NCI-H146 (cell line): ENCODE measurements at places on chromosomes 13 and 19.

DNA sequence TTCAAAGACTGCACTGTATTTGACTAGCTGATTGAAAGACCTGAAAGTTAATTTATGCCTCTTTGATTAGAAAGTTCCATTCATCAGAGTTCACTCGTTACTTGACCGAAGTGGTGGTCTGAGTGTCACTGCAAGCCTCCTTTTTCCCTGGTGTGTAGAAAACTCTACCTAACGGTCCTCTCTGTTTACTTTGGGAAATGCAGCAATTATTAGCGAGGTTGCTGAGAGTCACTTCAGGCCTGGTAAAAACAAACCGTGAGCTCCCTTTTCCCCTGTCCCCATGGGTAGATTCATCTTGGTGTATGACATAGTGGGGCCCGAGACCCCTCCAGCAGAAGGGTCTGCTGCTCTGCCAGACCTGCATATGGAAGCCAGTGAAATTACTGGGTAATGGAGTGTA lies 126.8 kb upstream of the RNF113B start:
- no peak for DNase-seq

- DNase-seq: no peak
These were observed 420.4 kb downstream of the EFNB2 start for GRCh38 chr13:106115081-106115480.

- DNase-seq: no peak
These were observed 10.6 kb downstream of the BCKDHA start for GRCh38 chr19:41408256-41408655.

DNA sequence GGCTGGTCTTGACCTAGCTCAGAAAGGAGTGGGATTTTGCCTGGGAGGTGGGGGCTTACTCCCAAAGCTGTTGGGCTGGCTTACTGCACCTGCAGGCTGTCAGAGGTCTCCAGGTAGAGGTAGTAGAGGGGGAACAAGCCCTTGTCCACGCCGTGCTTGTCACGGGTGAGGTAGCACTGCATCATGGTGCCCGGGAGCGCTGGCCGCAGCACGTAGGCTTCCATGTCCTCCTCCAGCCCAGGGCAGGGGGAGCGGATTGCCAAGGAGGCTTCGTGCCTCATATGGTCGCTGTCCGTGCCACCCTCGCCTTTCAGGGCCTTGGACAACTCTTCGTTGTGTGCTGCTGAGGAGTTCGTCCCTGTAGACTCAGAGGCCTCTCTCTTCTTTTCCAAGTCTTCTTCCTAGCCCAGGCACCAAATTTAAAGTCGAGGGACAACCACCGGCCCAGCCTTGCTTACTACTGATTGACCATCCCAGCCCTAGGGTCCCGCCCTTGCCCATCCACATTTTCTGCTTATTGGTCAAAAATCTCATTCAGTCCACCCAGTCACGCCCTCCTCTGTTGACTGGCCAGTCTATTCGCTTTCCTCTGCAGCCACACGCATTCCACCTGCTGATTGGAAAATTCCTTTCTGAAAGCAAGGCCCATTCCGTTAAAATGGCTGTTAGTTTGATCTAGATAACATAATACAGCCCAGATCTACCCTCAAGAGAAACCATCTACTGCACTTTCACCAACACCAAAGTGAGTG lies 10.5 kb downstream of the TULP2 start:
- DNase-seq: no peak

DNA sequence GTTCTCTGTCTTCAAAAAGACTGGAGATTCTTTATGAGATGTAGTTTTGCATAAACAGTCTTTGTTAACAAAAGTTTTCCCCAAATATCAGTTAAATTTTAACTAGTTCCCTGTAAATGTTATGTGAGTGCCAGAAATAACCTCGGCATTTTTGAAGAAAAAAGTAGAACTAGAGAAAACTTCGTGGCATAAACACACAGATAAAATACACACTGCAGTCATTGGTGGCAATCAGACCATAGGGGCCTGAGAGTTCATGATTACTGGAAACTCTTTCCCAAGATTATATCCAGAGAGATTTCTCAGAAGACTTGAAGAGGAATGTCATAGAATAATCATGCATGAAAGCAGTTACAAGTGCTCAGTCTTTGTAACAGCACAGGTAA lies 190.0 kb downstream of the MZT1 start:
- DNase-seq: no peak

DNA sequence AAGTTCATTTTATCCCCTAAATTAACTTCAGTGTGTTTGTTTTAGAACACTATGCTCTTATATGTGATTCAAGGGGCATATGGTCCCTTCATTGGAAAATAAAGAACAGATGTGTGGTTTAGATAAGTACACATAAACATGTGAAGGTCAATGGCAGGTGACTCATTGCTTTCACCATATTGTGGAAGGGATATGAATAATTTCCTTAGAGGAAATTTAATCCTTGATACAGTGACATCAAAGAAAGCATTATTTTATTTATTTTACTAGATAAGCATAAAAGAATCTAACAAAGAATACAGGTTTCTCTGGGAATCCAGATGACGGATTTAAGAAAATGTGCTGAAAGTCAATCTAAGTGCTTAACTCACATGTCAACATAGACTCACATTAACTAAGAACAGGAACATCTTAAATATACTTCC lies 373.5 kb downstream of the KCTD12 start:
- peak; percentile 56 for DNase-seq

GRCh38 chr13:53343361-53343744 lies 314.7 kb downstream of the OLFM4 start:
- DNase-seq: no peak

- DNase-seq: no peak
These were observed 27.1 kb downstream of the CYSLTR2 start for GRCh38 chr13:48680756-48681392.

DNA sequence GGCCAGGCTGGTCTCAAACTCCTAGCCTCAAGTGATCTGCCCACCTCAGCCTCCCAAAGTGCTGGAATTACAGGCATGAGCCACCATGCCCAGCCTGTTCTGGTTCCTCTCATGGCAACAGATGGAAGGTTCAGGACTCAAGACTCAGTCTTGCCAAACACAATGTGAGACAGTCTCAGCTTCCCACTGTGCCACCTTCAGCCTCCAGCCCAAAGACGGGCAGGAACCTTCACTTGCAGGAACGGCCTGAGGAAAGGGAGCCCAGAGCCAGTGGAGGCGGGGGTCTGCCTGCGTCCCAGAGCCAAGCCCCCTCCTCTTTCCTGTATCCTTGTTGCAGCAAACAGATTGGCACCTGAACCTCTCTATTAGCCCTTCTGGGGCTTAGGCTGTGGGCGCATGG lies 2.9 kb upstream of the CHST8 start:
- no peak for DNase-seq

GRCh38 chr19:31351056-31351854 lies 2.0 kb upstream of the TSHZ3 start:
- DNase-seq: no peak

GRCh38 chr13:65063753-65064152 lies 2166.4 kb downstream of the PCDH9 start:
- no peak for DNase-seq

DNA sequence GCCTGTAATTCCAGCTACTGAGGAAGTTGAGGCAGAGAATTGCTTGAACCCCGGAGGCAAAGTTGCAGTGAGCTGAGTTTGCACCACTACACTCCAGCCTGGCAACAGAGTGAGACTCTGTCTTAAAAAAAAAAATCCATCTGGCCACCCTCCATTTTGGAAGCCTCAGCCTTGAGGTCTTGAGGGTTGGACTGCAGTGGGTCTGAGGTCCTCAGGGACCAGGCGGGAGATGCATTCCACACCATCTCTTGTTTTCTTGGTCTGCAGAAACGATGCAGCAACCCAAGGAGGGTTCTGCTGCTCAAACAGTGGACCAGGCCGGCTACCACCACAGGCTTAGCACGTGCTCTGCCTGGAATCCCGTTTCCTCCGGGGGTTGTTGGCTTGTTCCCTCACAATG lies 299.3 kb downstream of the FGF9 start:
- no peak for DNase-seq

GRCh38 chr13:75806117-75806516 lies 170.0 kb downstream of the LMO7 start:
- no peak for DNase-seq

- DNase-seq: no peak
These were observed 14.4 kb upstream of the CEBPA start for GRCh38 chr19:33316541-33317264.

GRCh38 chr19:13427273-13428051 lies 78.8 kb downstream of the CACNA1A start:
- DNase-seq: no peak

- peak; percentile 96 for DNase-seq
These were observed 36.8 kb downstream of the RAB20 start for GRCh38 chr13:110524541-110525257.

DNA sequence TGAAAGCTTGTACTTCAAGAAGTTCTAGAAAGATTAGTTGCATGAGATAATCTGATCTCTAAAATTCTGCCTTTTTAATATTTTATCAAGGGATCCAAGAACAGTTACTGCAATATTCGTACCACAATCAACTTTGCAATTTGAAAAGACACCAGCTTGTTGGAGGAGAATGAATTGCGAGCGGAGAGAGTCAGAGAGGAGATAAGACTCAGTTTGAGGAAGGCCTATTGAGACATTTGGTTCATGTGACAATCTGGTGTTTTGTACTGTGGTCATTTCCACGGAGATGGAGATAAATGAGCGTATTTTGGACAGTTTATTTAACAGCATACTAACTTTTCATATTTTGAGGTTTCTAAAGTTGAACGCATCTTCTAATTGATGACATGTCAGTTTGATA lies 1276.0 kb downstream of the EFNB2 start:
- no peak for DNase-seq

GRCh38 chr13:60431108-60431700 lies 34.2 kb downstream of the TDRD3 start:
- DNase-seq: peak; percentile 51

DNA sequence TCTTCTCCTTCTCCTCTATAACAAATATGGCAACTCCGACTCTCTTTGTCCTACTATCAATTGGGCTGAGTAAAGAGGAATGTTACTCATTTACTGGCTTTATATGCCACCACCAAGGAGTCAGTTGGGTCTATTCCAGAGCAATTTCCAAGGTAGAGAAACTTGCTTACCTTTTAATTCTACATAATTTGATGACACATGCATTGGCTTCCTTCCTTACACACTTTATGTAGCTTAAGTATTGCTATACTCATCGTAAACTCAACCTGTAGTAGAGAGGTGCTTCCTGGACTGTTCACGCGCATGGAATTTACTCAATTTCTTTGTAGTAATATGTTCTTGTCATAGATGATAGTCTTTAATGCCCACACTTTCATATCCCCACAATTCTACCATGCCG lies 160.7 kb downstream of the LMO7 start:
- DNase-seq: no peak

GRCh38 chr13:97492257-97492656 lies 58.3 kb downstream of the RAP2A start:
- peak; percentile 53 for DNase-seq

DNA sequence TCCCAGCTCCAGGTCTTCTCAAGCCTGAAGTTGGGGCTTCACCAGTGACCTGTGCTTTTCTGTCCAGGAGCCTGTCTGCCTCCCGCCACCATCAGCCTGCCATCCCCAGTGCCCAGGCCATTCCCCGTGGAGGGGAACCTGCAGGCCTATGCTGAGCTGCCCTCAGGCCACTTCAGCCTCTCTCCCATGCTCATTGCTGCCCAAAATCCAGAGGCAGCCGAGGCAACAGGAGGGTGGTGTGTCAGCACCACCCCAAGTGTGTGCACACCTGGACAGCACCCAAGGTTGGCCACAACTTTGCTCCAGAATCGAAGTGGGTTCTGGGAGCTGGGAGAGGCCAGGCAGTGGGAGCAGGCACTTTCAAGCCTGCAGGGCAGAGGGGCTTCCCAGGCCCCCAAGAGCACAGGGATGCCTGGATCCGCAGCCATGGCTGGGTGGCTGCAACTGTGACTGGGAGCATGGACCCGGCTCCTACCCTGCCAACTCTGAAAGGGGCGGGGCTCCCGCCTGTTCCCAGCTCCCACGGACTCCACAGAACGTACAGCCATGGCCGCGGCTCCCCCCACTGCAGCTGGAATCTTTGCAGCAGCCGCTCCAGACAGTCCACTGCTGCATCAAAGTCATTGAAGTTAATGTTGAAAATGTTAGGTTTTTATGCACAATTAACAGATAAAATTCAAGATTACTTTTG lies 1747.0 kb downstream of the OLFM4 start:
- DNase-seq: no peak

DNA sequence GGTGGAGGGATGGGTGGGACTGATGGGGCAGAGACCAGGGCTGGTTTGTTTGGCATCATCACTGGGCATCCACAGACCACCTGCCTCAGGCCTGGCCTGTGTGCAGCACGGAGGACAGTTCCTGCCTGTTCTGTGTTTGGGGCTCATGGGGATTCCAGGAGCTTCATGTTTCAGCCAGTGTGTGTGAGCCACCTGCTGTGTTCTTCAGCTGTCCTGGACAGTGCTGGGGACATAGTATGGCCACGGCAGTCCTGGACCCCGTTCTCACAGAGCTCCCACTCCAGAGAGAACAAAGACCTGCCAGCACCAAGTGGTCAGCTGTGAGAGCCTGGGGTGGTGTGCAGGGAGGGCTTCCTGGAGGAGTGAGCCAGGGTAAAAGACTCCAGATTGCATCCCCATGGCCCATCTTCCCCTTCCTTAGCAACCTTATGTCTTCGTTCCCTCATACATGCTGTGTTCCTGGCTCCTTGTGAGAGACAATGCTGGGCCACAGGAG lies 2.0 kb upstream of the CCDC97 start:
- no peak for DNase-seq

DNA sequence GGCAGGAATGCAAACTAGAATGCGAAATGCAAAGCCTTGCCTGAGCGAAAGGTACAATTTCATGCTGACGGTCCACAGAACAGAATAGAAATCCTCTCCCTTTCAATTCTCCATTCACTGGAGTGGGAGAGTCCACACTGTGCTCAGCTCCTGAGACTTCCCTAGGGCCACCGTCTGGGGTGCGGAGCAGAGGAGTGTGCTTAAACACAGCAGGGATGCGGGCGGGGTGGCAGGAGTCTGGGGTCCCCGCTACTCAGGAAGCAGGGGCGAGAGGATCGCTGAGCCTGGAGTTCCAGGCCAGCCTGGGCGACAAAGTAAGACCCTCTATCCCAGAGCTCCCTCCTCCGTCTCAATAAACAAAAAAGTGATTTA lies 552 bp upstream of the ZNF816 start:
- peak; percentile 60 for DNase-seq

DNA sequence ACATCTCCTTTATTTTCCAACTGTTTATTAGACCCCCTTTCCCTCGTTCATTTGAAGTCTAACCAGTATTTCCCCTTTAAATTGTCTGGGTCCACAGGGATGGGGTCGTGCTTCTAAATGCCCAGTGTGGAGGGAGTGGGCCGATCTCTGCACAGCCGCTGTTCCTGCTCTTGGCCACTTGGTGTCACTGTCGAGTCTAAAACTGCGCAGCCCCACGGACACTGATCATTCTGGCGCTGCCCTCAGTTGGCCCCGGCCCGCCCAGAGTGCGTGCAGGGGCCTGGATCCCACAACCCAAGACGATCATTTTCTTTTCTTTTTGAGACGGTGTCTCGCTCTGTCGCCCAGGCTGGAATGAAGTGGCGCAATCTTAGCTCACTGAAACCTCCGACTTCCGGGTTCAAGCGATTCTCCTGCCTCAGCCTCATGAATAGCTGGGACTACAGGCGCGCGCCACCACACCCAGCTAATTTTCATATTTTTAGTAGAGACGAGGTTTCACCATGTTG lies 12.0 kb downstream of the WDR88 start:
- peak; percentile 57 for DNase-seq
